ENCODE measurements at places on chromosomes 1 and 21.
A peak's percentile ranks its signal among the peaks of the same experiment; 100 is the strongest.

DNA sequence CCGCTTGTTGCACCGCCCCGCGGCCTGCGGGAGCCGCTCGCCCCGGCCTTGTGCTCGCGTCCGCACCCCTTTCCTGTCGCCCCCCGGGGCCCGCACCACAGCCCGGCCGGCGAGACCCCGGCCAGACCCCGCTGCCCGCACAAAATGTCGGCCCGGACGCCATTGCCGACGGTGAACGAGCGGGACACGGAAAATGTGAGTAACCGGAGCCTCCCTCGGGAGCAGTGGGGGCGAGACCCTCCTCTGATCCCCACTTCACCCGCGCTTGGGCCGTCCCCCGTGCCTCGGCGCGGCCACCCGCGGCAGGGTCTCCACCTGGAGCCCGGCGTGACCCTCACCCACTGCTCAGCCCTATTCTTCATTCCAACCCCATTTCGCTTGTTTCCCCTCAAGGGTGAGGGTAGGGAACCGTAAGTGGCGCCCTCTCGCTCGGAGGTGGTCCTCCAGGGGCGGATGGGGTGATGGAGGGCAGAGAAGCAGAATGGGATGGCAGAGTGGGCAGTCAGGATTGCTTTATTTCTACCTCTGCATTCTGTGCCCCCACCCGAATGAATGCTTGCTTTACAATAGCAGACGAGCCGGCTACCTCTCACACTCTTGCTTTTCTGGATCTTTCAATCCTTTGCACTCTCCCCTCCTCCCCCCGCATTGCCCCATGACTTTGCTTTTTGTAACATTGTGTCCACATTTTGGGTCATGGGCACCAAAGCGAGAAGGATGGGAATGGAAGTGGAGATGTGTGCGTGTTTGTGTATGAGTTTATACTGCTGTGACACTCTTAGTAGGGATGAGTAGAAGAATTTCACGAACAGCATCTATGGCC lies 954 bp downstream of the MARK1 start:
- peak; percentile 31 for DNase-seq

GRCh38 chr1:2259668-2260402 lies 31.7 kb downstream of the SKI start:
- no peak for DNase-seq

GRCh38 chr1:115450501-115451040 lies 112.5 kb upstream of the NGF start:
- no peak for DNase-seq

DNA sequence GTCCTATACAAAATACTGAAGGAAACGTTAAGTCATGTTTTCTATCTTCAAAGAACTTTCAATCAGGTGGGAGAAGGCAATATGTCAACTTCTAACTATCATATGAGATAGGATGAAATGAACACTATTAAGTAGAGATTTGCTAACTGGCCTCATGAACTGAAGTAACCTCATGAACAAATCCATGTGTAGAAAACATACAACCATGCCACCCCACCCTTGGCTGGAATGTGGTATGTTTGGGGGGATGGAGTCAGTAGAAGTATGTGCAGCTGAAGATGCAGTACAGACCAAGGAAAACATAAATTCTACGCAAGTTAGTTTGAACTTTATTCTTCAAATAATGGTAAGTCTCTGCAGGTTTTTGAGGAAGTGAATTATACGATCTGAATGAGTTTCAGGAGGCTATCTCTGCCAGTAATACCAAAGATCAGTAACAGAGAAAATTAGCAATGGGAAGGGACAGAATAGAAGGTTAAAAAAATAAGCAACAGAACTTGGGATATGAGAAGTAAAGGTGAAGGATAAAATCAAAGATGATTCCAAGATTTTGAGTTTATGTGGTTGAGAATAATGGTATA lies 4.5 kb downstream of the TRMT1L start:
- DNase-seq: no peak

DNA sequence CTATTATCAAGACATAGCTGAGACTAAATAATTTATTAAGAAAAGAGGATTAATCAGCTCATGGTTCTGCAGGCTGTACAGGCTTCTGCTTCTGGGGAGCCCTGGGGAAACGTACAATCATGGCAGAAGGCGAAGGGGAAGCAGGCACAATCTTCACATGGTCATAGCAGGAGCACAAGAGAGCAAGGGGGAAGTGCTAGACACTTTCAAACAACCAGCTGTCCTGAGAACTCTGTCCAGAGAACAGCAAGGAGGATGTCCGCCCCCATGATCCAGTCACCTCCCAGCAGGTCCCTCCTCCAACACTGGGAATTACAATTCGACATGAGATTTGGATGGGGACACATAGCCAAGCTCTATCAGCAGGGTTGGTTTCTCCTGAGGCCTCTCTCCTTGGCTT lies 10.3 kb upstream of the SLC45A1 start:
- no peak for DNase-seq
